Spleen (tissue), 13 donors: ENCODE measurements at places on chromosomes 1 and 21.
A peak's percentile ranks its signal among the peaks of the same experiment; 100 is the strongest.

DNA sequence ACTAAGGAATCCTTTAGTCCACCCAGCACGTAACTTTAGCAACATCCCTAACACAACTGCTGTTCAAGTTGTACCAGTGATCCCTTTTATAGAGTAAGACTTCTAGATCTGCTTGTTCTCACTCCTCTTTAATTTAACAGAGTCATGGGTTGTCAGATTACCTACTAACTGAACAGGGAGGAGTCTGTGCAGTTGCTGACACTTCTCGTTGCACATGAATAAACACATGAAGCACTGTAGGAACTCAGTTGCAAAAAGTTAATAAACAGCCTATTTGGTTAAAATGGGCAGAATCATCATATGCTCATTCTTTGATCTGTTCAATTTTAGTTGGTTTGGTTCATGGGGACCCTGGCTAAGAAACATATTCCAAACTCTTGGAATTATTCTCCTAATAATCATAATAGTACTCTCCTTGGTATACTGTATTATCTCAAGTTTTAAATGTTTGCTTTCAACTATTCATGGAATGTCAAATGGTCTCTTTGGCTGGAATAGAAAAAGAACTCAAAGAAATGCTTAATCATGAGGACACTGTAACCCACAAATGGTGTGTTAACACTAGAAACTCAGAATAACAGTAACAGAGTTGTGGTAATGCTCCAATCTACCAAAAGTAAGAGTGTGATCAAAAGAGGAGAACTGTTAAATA is 15.6 kb downstream of the PLPPR5 start:
- DNase-seq = no peak

DNA sequence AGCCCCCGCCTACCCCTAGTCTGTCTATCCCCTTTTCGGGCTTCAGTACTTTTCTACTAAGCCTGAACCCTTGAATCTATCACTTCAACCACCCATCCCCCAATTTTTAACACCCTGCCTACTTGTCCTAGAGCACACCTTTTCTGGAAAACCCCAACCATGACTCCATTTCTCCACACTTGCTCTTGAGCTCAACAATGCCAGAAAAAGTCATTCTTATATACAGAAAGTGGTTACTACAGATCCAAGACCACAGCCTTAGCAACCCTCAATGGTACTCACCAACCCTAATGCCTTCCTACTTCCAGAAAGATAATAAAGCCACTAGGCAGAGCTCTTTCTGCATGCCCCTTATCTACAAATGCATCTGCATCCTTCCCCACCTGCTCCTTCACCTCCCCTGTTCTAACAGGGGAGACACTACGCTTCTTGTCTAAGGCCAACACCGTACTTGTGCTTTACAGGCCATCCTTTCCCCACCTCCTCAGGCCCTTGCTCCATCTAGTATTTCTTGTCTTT is 41.2 kb downstream of the DMAP1 start:
- no peak for DNase-seq

GRCh38 chr1:8910914-8911313 is 32.4 kb upstream of the ENO1 start:
- DNase-seq = no peak

DNA sequence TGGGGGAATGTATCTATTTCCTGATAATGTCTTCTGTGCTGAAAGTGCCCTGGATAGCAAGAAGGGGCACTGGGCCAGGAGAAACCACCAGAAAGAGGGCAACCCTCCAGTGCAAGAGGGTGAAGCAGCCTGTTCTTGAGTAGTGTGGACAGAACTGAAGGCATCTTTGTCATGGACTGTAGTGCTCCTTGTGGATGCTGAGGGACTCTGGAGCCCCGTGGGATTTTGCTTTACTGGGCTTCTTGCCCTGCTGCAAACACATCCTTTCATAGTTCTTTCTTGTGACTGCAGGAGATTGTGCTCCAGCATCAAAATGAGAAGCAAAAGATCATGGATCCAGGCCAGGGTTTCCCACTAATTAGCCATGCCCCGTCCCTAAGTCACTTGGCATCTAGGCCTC is 300.6 kb downstream of the ZNF326 start:
- DNase-seq = no peak

- DNase-seq = no peak
Observed at GRCh38 chr1:193538680-193539079, 352.3 kb upstream of the B3GALT2 start.

DNA sequence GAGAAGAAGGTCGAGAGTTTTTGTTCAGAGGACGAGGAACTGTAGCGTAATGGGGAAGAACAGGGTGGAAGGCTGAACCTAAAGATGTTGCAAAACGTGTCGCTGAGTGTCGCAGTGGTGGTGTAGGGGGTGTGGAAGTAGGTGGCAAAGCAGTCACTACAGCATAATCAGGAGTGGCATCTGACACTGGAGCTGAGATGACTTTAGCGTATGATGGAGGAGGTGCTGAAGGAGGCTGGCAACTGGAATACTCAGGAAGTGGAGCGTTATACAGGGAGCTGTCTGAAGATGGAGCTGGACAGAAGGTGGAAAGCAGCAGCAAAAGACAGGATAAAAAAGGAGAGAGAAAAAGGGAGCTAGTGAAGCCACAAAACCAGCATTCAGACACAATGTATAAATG is 89.9 kb upstream of the LBR start:
- no peak for DNase-seq

GRCh38 chr1:21020151-21020550 is 156.5 kb downstream of the EIF4G3 start:
- no peak for DNase-seq

DNA sequence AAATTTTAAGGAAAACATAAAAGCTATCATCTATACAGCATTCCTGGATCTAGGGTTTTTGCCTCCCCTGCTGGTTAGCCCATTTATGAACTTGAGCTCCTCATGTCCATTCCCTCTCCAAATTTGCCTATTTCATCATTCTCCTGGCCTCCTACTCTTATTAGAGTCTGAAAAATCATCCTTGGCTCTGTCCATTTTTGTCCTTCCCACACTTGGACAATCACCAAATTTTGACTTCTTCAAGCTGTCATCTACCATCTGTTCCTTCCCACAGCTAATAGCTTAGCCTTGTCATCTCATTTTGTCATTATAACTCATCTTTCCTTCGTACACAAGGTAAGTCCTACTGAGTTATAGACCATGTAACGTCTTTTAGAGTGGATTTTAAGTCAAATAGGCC is 2.2 kb upstream of the HENMT1 start:
- DNase-seq = no peak

DNA sequence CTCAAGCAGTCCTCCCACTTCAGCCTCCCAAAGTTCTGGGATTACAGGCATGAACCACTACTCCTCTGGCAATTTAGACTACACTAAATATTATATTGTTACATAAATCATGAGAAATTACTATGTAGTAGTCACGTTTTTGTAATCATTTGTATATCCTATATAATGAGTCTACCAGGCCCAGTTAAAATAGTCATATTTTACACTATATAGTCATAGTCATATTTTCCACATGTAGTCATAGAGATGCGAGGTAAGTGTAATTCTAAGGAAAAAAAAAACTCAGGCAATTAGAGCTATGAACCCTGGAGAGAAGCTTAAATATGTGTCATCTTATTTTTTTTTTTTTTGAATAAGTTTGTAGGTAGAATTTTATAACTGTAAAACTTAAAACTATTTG is 90.0 kb downstream of the FNBP1L start:
- DNase-seq = no peak

DNA sequence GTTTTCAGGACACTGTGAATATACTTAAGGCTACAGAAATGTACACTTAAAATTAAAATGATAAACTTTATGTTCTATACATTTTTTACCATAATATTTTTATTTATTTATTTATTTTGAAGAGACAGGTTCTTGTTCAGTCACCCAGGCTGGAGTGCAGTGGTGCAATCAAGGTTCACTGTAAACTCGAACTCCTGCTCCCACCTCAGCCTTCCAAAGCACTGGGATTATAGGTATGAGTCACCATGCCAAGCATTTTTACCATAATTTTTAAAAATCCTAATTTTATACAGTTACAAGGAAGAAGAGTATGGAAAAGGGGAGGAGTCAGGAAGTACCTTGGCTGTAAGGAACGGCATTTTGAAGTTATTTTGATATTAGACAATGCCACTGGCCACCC is 23.6 kb upstream of the ANGPTL3 start:
- DNase-seq = no peak

DNA sequence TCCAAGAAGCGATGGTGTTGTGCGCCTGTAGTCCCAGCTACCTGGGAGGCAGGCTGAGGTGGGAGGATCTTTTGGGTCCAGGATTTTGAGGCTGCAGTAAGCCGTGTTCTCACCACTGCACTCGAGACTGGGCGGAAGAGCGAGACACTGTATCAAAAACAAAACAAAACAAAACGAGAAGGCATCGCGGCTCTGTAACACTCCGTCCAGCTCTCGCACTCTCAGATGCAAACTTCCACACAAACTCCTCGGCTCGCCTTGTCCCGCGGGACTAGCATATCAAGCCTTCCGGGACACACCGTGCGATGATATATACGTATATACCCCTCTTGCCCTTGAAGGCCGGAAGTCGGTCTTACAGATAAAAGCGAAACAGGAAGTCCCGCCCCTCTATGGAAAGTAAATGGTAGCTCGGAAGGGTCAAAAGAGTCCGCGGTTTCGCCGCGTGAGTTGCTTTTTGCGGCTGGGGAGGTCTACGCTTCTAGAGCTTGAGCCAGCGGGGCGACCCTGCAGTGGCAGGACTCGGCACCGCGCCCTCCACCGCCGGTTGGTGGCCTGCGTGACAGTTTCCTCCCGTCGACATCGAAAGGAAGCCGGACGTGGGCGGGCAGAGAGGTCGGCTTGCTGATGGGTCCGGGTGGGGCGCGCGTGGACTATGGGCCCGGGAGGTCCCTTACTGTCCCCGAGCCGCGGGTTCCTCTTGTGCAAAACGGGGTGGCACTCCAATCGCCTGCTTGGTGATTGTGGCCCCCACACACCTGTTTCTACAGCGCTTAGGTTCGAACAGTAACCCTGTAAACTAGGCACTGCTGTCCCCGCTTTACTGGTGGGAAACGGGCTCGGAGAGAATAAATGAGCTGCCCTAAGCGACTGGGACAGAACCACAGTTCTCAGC is at the start of gene COA6:
COA6 (plus strand) TSS at position 393 of the 895 bp plus-strand sequence; CDS start at position 404, 11 bp downstream.
- DNase-seq = peak; percentile 97

- no peak for DNase-seq
Observed at GRCh38 chr1:203343956-203344754, 6.8 kb downstream of the FMOD start.

- DNase-seq = no peak
Observed at GRCh38 chr1:24139841-24140425, 3.0 kb downstream of the IL22RA1 start.

DNA sequence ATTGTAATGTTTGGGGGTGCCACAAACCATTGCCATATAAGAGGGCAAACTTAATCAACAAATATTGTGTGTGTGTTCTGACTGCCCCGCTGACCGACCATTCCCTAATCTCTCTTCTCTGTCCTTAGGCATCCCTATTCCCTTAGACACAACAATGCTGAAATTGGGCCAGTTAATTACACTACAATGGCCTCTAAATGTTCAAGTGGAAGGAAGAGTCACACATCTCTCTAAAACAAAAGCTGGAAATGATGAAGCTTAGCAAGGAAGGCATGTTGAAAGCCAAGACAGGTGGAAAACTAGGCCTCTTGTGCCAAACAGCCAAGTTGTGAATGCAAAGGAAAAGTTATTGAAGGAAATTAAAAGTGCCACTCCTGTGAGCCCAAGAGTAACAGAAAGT is 30.2 kb downstream of the LTN1 start:
- DNase-seq = no peak

DNA sequence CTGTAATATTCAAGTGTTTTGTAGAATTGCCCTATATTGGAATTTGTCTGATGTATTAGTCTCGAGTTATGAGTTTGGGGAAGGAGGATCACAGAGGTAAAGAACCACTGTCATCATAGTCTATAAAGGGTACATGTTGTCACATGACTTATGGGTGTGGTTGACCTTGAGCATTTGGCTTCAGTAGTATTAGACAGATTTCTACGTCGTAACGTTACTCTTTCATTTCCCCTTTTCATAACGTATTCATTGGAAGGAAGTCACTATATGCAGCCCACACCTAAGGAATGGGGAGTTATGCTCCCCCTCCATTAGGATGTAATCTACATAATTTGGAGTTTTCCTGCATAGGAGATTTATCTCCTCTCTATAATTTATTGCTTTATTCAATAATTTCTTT is 110.1 kb upstream of the VAV3 start:
- DNase-seq = no peak

GRCh38 chr1:27011058-27011764 is 1.4 kb downstream of the TENT5B start:
- DNase-seq = no peak

GRCh38 chr1:160519642-160520435 is 3.2 kb downstream of the SLAMF6 start:
- no peak for DNase-seq

GRCh38 chr1:7300893-7301663 is 470.0 kb upstream of the VAMP3 start:
- no peak for DNase-seq

DNA sequence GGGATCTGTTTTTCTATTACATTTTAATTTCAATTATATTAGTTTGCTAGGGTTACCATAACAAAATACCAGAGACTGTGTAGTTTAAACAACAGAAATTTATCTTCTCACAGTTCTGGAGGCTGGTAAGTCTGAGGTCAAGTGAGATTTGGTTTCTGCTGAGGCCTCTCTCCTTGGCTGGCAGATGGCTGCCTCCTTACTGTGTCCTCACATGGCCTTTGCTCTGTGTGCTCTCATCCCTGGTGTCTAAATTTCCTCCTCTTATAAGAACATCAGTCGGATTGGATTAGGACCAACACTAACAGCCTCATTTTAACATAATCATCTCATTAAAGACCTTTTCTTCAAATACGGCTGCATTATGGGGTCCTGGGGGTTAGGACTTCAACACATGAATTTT is 195.2 kb upstream of the CHODL start:
- DNase-seq = no peak

- DNase-seq = no peak
Observed at GRCh38 chr1:21323091-21323490, 32.8 kb upstream of the ECE1 start.

- no peak for DNase-seq
Observed at GRCh38 chr1:96481409-96481808, 240.2 kb upstream of the PTBP2 start.

DNA sequence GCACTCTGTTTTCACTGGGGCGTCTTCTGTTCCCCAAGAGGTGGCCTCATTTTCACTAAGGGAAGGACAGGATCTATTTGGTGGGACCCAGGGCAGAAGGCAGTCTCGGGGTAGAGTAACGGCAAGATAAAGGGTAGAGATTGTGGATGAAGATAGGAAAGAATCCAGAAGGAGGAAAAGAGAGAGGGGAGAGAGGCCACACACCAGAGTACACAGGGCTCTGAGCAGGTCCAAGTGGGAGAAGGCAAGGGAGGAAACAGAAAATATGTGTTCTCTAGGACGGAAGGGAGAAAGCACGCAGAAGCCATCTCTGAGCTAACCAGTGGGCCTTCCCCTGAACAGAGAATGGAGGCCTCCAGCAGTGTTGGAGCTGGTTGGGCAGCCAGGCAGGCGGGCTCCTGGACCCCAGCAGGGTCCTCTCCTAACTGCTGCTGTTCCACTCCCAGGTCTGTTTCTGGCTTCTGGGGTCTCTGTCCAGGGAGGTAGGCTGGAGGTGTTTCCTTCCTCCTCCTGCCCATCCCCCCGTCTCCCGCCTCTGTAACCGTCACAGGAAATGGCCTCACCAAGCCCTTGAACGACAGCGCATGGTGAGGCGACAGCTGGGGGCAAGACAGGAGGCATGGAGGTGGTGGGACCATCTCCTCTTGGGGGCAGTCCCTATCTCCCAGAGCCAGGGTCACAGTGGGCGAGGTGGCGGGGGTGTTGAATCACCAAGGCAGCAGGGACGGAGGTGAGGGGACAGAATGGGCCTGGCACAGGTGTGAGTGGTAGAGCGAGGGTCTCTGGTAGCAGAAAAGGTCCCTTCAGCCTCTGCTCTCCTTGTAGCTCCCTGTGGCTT is 649 bp downstream of the PTPN7 start:
- DNase-seq = peak; percentile 90
